ENCODE measurements at places on chromosomes 3 and 15.

DNA sequence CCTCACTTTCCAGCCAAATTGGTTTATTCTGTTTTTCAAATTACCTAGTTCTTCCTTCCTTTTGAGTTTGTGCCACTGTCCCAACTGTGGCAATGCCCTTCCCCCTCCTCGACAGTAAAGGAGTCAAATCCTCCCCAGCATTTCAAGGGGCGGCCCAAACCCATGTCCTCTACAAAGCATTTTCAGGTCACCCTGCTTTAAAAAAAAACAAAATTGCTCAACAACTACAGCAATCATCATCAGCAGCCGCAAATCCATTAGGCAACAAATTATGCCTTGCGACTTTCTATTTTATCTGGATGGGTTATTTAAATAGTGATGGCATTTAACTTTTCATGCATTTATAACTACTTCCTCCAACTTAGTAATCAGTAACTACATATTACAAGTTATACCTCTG lies 32.7 kb downstream of the PLD1 start:
- DNase-seq: no peak

GRCh38 chr3:58272891-58273290 lies 33.2 kb upstream of the RPP14 start:
- DNase-seq: no peak

DNA sequence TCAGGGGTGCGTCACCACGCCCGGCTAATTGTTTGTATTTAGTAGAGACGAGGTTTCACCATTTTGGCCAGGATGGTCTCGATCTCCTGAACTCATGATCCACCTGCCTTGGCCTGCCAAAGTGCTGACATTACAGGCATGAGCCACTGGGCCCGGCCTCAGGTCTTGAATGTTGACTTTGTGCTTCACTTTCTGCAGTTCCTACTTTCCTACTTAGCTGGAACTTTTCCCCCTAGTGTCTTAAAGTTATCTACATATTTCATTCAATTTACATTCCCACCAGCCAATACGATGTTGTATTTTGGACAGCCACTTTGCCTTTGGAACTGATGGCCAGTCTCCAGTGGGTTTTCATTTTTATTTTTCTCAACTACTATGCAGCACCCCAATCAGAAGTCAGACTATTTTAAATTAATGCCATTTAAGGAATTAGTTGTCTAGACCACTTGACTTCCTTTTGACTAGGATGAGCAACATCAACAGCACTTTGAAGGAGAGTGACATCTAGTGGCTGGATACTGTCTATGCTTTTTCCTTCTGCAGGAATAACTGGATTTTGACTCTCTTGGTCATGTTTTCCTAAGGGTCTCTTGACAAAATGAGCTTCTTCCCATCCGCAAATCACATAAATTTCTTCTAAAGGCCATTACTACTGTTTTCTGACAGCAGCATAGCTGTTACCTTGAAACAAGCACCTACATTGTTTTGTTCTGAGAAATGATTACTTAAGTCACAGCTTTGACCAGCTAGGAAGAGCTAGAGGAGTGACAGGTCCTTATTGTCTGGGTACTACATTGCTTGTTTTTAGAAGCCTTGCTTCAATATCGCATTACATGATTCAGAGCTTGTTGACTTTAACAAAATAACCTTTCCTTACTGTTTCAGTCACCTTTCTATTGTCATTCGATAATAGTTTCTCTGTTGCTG lies 140.2 kb downstream of the ITPR1 start:
- no peak for DNase-seq

DNA sequence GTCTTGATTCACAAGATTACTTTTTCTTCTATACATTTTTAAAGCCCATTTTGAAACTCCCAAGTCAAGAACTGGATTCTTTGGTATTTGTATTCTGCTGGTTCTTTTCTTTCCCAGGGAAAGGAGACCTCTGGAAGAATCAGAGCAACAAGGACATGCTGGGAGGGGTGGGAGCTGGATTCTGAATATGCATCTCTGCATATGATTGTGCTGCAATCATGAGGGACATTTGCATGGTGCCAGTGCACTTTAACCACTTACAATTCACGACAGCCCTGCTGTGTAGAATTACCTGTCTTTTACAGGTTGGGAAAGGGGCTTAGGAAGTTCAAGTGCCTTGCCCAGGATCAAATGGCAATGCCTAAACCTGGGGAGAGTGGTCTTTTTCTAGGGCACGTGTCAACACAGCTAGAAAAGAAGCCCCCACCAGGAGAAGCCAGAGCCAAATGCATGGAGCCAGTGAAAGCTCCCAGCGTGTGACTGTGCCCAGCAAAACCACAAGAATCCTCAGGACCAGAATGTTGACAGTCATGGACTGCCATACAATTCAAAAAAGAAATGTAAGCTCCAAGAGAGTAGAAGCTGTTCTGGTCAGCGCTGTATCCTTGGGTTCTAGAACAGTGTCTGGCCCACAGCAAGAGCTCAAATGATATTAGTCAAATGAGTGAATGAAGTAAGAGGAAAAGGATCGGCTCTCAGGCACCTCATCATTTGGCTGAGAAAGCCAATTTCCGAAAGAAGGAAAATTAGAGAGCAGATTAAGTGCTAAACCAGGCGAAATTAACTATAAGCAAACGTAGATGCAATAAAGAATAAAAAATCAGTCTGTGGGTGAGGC lies 84.5 kb upstream of the MEF2A start:
- no peak for DNase-seq

- DNase-seq: no peak
These were observed 1109.6 kb upstream of the CADM2 start for GRCh38 chr3:83849106-83849730.

GRCh38 chr15:85326291-85326690 lies 54.1 kb upstream of the AKAP13 start:
- no peak for DNase-seq

GRCh38 chr3:186824430-186825139 lies 17.9 kb upstream of the ADIPOQ start:
- DNase-seq: no peak

- DNase-seq: no peak
These were observed 14.4 kb downstream of the CNOT10 start for GRCh38 chr3:32699429-32699828.

GRCh38 chr3:162165346-162165745 lies 668.7 kb downstream of the OTOL1 start:
- DNase-seq: no peak

DNA sequence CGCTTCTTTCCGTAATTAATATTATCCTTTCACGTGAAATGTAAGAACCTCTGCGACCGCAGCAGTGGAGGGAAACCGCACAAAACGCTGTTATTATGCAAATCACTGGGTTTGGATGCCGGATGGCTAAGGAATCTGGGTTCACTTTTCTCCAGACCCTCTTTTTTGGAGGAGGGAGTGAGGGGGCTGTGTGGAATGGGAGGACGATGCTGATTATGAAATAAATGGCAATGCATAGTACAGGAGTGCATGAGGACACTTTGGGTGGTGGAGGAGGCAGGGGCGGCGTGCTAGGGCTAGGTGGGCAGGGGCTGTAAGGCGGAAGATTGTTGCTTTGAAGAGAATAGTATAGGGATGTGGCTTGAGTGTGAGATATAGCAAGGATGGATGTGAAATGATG lies 1.8 kb downstream of the CADM2 start:
- no peak for DNase-seq

- DNase-seq: no peak
These were observed 150.2 kb downstream of the PLCH1 start for GRCh38 chr3:155594526-155595187.

GRCh38 chr3:65728138-65728537 lies 310.6 kb downstream of the MAGI1 start:
- no peak for DNase-seq

DNA sequence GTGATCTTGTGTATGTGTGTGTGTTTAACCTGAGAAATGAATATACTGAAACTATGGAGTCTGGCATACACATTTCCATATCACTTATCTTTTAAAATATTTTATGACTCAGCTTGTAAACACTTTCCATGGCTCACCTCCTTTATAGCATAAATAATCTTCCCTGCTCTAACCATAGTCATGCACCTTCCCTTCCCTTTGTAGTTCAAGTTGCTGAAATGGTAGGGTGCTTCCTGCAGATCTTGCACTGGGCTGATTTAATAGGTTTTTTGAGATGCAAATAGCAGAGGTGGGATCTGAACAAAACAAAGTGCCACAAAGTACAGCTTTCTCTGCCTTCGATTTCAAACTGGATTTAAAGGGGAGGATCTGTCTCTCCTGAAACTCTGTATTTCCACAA lies 712.7 kb upstream of the LMCD1 start:
- DNase-seq: no peak

DNA sequence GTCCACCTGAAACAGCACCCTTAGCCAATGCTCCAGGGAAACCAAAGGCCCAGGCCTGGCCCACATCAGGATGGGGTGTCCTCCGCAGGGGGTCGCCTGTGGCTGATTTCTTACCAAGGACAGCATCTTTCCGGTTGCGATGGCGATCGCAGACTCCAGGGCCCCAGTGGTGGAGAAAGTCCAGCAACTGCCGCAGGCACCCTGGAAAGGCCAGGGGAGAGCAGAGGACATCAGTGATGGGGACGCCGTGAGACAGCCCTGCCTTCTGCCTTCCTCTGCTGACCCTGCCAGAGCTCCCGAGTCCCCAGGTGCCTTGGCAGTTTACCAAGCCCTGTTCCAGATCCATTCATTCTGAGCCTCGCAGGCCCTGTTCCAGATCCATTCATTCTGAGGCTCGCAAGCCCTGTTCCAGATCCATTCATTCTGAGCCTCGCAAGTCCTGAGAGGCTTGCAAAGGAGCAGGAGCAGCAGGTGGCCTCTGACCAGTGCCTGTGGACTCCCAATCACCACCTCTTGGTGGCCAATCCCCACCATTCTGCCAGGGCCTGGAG lies 12.5 kb downstream of the CTSH start:
- no peak for DNase-seq

GRCh38 chr3:8712045-8712907 lies 21.3 kb upstream of the CAV3 start:
- no peak for DNase-seq

DNA sequence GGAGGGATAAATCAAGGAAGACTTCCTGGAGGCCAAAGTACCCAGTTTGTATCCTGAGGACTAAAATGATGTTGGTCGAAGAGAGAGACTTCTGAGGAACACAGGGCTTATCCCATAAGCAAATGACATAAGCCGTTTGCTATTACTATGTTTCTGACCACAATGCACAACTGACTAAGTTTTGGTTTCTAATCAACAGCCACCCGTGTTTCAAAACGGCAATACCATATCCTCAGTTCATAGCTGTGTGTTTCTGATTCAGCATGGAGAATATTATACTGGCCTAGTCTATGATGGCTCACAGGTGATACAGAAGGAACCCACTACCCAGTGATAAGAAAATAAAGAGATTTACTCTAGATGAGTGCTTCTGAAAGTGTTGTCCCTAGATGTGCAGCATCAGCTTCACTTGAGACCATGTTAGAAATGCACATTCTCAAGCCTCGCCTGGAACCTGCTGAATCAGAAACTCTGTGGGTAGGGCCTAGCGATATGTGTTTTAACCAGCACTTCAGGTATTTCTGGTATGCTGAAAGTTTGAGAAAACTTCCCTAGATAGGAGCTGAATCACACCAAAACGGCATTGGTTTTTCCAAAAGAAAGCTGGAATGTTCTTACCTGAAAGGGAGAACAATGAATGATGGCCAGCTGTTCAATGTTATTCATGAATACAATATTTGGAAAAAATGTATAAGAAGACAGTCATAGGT lies 639.7 kb upstream of the NR2F2 start:
- DNase-seq: no peak

GRCh38 chr3:36942638-36943248 lies 2.1 kb downstream of the TRANK1 start:
- no peak for DNase-seq

DNA sequence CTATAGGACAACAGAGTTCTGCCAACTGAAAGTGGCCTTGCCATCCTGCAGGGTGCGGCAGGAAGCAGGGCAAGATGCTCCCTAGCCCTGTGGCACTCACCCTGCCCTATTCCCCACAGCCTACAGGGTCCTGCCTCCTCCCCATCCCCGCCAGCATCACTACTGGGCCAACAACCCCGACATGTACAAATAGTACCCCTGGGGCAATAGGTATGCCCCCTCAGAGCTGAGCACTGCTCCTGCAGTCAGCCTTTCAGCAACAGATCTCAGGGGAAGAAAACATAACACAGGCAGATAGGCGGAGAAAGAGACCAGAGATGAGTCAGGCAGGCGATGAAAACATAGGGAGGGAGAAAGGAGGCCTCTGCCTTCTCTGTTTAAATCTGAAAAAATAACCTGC lies 74.7 kb downstream of the XXYLT1 start:
- DNase-seq: no peak

DNA sequence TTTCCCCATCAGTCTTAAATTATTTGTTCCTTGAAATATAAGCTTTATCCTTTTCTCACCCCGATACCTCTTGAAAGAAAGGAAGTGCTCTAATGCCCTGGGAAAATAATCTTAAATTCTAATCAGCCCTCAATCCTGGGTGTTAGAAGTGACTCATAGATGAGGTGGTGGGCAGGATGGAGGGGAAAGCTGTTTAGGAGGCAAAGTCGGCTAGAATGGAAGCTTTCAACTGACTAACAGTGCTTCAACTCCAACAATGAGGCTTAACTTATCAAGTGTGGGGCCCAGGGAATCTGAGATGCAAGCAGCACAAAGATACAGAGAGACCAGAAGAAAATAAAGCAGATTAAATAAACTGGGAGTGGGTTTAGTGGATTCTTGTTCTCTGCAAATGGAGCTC lies 175.8 kb downstream of the EPHB1 start:
- no peak for DNase-seq

GRCh38 chr15:74790080-74790916 lies 8.4 kb downstream of the CSK start:
- no peak for DNase-seq

GRCh38 chr15:64921711-64922110 lies 10.0 kb downstream of the ANKDD1A start:
- DNase-seq: no peak

DNA sequence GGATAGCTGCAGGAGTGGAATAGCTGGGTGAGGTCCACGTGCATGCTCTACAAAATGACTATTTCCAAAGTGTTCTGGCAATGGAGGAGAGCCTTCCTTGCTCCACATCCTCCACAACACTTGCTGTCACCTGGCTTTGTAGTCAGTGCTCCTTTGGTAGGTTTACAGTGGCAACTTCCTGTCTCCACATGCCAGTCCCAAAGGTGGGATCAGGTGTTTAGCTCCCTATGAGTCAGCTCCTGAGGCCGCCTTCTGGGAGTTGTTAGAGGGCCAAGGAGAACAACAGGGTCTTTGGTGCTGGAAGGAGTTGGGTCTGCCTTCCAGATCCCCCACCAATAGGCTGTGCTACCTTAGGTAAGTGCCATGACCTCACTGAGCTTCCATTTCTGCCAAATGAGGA lies 15.3 kb upstream of the LIMD1 start:
- DNase-seq: no peak

DNA sequence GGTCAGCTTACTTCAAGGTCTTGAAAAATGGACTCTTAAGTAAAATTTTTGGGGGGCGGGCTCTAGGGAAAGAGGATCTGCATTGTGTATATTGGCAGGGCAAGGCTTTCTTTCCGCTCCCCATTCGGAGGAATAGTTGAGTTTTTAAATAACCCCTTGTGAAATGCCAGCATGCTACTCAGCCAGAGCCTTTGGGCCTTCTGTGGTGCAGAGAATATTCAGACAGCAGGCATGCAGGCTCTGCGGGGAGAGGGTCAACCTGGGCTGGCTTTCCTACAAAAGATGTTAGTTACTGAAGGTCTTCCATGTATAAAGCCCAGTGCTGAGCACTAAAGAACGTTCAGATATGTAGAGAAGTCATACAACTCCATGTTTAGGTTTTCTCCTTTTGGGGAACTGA lies 40.6 kb downstream of the ADAMTSL3 start:
- no peak for DNase-seq

GRCh38 chr3:37937156-37937555 lies 53.4 kb upstream of the VILL start:
- DNase-seq: no peak

All from RWPE2 (cell line).